ENCODE measurements at places on chromosomes 4 and X.
A peak's percentile ranks its signal among the peaks of the same experiment; 100 is the strongest.

GRCh38 chr4:156255230-156256007 is 301.8 kb upstream of the CTSO start:
- no peak for DNase-seq

DNA sequence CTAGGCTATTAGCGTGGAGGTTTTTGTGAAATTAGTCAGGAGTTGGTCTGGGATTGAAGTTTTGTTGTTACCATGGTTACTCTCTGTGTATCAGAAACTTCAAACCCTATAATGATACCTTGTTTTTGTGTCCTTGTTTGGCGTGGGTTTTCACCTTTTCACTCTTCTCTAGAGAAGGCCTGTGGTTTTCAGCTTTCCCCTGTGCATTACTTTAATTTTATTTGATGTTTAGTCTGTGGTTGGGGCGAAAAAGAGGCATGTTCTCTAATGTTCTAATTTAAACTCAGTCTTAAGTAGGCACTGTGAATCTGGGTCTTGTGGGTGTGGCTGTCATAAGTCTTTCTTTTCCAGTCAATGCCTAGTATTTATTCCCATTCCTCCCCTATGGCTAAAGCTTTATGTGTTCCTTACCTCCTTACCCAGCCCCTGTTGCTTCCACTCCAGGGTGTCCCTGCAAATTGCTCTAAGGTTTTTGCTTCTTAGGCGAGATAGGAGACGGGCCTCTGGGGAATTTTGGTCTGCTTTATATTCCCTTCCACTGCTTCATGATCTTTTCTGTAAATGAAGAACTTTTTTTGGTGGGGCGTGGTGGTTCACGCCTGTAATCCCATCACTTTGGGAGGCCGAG is 326.3 kb upstream of the ZCCHC13 start:
- DNase-seq, result no peak

- no peak for DNase-seq
Observed at GRCh38 chrX:109889289-109890006, 113.5 kb upstream of the TMEM164 start.

DNA sequence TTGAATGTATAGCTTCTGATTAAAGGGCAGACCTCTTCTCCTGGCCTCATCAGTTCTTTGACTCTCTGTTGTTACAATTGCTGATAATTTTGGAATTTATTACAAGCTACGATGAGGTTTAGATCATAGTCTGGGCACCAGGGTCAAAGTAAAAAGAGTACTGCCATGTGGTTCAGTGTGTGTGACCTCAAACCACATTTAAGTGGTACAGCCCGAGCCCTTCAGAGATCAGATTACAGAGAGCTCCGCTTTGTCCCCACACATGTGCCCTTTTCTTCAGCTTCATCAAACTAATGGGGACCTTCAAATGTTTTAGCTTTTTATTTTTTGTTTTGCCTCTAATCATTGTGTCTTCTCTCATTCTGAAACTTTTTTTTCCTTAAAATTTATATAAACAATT is 37.1 kb downstream of the SPANXN2 start:
- DNase-seq, result no peak

- DNase-seq, result peak; percentile 27
Observed at GRCh38 chrX:53435997-53436396, 1.8 kb upstream of the HSD17B10 start.

DNA sequence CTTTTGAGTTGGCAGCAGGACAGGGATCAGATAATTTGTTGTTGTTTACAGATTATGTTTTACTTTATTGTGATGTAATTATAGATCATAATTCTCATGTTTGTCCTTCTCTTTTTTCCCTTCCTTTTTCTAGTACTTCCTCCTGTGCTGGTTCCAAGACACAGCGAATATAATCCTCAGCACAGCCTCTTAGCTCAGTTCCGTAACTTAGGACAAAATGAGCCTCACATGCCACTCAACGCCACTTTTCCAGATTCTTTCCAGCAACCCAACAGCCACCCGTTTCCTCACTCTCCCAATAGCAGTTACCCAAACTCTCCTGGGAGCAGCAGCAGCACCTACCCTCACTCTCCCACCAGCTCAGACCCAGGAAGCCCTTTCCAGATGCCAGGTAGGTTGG is 58.0 kb downstream of the SMAD1 start:
- DNase-seq, result no peak

GRCh38 chrX:144586756-144587155 is 660.5 kb upstream of the SPANXN1 start:
- no peak for DNase-seq

GRCh38 chr4:168167714-168168284 is 75.5 kb downstream of the ANXA10 start:
- DNase-seq, result no peak

DNA sequence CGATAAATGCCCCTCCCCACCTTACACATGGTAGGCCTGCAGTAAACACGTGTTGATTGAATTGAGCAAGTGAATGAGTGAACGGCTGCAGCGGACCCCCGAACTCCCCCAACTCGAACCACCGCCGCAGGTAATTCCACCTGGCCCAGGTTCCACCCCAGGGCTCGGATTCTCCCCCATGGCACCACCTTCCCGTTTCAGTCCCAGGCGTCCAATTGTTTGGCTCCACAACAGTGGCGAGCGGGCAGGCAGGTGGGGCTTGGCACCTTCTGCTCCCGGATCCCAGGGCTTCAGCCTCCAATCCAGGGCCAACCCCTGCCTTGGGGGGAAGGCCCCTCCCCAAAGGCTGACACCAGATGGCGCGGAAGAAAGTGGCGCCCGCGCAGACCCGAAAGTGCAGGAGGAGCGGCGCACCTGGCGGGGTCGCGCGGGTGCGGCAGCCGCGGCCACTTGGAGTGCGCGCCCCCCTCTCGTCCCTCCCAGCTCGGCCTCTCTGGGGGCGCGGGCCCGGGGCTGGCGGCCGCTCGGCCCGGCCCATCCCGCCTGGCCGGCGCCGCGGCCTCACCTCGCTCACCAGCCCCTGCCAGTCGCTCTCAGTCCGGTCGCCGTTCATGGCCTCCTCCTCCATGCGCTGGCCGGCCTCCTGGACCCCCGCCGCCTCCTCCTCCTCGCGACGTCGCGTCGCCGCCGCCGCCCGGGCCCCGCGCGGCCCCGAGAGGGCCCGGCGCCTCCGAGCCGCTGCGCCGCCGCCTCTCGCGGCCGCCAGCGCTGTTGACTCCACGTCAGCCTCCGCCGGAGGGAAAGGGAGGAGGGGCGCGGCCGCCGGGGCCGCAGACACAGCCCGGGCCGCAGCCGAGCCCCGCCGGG is at the start of gene CCDC149:
Gene CCDC149 (minus strand): TSS at position 791 of the 867 bp plus-strand sequence. CDS start 178 bp downstream, at position 613.
- DNase-seq, result no peak

GRCh38 chr4:123127218-123127617 is 204.8 kb upstream of the NUDT6 start:
- no peak for DNase-seq

GRCh38 chrX:119622356-119623232 is 16.4 kb upstream of the NKRF start:
- DNase-seq, result no peak

GRCh38 chrX:119583431-119584059 is 9.2 kb downstream of the UBE2A start:
- no peak for DNase-seq

DNA sequence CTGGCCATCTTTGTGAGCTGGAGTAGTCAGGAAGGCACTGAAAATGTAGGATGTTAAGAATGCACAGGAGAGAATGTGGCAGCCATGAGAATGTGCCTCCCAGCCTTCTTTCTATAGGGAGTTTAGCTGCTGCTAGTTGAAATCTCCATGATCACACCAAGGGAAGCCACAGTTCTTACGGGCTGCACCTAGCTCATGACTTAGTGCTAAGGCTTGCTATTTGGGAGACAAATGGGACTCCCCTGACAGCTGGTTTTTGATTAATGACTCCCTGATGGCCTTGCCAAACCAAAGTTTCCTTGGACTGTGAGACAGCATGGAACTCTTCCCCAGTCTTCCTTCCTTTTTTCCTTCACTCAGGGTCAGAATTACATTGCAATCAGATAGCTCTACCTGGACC is 9.2 kb downstream of the CTSO start:
- DNase-seq, result no peak

GRCh38 chrX:12378253-12378652 is 240.0 kb downstream of the FRMPD4 start:
- DNase-seq, result no peak

DNA sequence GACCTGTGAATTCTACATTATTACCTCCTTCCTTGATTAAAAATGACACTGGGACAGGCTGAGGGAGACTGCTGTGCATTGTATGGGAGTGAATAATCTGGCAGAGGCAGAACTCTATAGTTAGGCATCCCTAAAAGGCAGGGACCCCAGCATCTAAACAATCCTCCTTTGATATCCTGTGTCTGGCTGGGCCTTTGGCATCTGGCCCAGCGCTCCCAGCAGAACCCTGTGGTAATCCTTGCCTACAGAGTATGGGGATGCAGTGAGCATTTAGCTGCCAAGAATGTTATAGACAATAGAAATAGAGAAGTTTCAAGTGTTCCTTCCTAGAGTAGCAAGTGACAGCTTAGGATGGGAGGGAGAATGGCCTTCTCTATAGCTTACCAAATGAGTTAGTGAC is 38.5 kb downstream of the ZCCHC12 start:
- no peak for DNase-seq

DNA sequence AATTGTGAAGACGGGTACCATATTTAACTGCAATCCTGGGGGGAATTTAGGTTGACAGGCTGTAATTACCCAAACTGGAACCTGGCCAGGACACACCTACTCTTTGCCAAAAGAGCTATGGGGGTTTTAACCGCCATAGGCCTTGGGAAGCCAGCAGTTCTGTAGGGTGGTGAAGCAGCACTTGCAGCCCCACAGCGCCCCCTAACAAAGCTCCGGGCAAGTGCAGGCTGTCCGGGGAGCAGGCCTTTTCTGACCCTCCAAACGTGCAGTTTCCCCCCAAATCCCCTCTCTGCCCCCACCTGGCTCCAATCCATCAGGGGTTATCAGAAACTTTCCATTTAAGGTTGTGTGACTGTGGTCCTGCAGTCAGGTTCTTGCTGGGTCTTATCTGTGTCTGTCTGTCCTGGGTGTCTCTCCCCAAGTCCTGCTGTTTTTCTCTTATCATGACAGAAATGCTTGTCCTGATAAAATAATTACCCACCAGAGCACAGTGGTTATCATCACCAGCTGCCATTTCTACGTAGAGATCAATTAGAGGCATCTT is 350.9 kb downstream of the MID1IP1 start:
- DNase-seq, result peak; percentile 20

DNA sequence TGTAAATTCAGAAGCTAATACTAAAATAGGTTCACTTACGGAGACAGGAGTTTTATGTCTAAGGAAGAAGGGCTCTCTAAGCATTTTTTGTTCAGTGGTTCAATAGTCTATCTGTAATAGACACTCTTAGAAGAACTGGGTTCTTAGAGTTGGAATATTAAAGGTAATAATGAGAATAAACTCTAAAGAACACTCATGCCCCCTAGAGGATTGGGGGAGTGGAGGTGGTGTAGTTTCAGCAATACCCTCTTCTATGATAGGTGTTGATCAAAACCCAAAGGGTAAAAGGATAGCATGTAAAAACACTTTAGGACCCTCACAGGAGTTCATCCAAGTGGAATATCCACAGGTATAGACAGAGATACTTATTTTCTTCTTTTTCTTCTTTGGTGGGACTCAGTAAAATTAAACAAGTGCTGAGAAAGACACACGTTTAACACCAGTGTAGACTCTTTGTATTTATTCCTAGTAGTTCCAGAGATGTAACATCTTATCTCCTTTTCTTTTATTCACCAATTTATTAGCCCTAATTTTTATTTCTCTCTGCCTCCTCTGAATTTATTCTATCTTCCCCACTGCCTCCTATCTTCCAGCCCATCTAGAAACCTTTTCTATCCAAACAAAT is 25.7 kb upstream of the MND1 start:
- DNase-seq, result no peak

GRCh38 chrX:81261576-81261975 is 59.7 kb downstream of the SH3BGRL start:
- no peak for DNase-seq

- no peak for DNase-seq
Observed at GRCh38 chr4:65645185-65645584, 25.1 kb downstream of the EPHA5 start.

DNA sequence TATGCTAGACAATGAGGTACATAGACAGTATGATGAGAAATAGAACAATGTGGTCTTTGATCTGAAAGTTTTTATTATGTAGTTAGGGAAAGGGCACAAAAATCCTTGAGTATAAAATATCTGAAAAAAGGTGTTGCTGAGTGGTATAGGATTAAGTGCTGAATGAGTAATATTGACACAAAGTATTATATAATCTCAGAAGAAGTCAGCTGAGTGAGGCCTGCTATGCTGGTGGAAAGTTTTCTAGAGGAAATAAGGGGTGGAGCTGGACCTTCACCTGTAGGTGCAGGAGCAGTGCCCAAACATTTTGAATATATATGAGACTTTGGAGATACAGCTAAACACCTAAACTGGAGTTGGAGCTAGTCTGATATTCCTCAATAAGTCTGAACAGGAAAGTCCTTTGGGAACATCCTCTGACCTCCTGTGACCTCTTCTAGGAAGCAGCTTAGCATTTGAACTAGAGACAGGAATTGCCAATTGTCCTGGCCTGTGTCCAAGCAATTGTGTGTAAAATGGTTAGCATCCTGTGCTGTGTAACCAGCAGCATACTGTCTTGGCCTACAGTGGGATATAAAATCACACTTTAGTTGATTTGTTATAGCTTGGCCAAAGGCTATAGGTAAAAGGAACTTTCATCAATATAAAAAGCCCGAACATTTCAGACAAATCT is 285.3 kb downstream of the ANKRD50 start:
- no peak for DNase-seq

GRCh38 chr4:188175288-188175687 is 36.0 kb downstream of the TRIML1 start:
- DNase-seq, result no peak

GRCh38 chr4:52105276-52105675 is 54.2 kb downstream of the SPATA18 start:
- no peak for DNase-seq

GRCh38 chr4:182074810-182075209 is 168.4 kb upstream of the TENM3 start:
- DNase-seq, result no peak

DNA sequence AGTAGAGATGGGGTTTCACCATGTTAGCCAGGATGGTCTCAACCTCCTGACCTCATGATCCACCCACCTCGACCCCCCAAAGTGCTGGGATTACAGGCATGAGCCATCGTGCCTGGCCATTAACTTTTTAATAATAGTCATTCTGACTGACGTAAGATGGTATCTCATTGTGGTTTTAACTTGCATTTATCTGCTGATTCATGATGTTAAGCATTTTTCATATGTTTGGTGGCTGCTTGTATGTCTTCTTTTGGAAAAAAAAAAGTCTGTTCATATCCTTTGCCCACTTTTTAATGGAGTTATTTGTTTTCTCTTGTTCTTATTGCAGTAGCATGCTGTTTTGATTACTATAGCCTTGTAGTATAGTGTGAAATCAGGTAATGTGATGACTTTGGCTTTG is 45.8 kb downstream of the ANXA10 start:
- DNase-seq, result no peak

GRCh38 chrX:47361538-47362511 is 8.6 kb upstream of the ZNF157 start:
- no peak for DNase-seq

DNA sequence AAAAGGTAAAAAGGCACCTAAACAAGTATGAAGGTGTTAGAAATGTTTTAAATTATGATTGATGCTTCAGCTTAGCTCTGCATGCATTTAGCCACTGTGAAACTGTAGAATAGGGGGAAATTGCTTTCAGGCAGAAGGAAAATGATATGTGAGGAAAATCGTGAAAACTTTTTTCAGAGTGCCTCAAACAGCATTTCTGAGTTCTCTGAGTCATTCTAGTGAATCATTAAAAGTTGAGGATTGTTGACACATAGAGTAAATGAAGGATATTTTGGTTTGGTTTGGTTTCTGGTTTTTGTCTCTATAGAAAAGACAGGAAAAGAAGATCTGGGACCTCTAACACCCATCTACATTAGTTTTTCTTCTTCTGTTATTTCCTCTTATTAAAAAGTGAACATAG is 332.5 kb upstream of the TRAM1L1 start:
- no peak for DNase-seq

GRCh38 chrX:44104699-44105098 is 131.5 kb upstream of the NDP start:
- DNase-seq, result no peak

All from stimulated activated CD4-positive, alpha-beta T cell treated with anti-CD3 and anti-CD28 coated beads, Interleukin-15, amount 100 ng/mL, for 1 hour (primary cell).